Subcutaneous preadipocyte (primary cell): ENCODE measurements at places on chromosomes 7 and 10. TPM values are rescaled to one million over a fixed set of nuclear protein-coding genes. Genes with fewer than 3 reads are reported as not detected.

Gene CWF19L1
- 20.9 and 37.1 TPM in 2 replicates for total RNA-seq

Gene LRRC17
- 2.6 and 9.6 TPM in 2 replicates for total RNA-seq

Gene LAMTOR4
- 59.4 and 82.3 TPM in 2 replicates for total RNA-seq

Gene MUC3A
- total RNA-seq: not detected in 2 replicates

Gene CELF2
- total RNA-seq: 23.1 and 38.2 TPM in 2 replicates

Gene LIPJ
- total RNA-seq: 0.73 TPM in 1 of 2 replicates, not detected in the other

Gene PPP1R9A
- total RNA-seq: under 0.01 and 0.39 TPM in 2 replicates

Gene CLEC5A
- total RNA-seq: not detected in 2 replicates

Gene VGF
- 0.39 TPM in 1 of 2 replicates, not detected in the other for total RNA-seq

Gene TMEM176A
- 5.5 TPM in 1 of 2 replicates, not detected in the other for total RNA-seq

Gene GOLGA7B
- under 0.01 TPM in 2 replicates for total RNA-seq

Gene GRM3
- total RNA-seq: not detected in 2 replicates

Gene PCDH15
- not detected in 2 replicates for total RNA-seq

Gene TBXAS1
- 3.3 and 4.0 TPM in 2 replicates for total RNA-seq

Gene ENO4
- total RNA-seq: under 0.01 TPM in 1 of 2 replicates, not detected in the other

Gene THSD7A
- total RNA-seq: under 0.01 TPM in 2 replicates

Gene PNLIPRP1
- total RNA-seq: not detected in 2 replicates

Gene IQUB
- 0.20 and 0.37 TPM in 2 replicates for total RNA-seq

Gene UBTD1
- total RNA-seq: 15.8 and 22.8 TPM in 2 replicates

Gene AOAH
- not detected in 2 replicates for total RNA-seq

Gene AKR1E2
- total RNA-seq: 5.7 and 14.7 TPM in 2 replicates

Gene CCDC126
- total RNA-seq: 5.1 and 7.0 TPM in 2 replicates

Gene IL6
- 1.1 and 1.2 TPM in 2 replicates for total RNA-seq

Gene COL26A1
- not detected in 2 replicates for total RNA-seq

Gene HECW1
- total RNA-seq: 3.7 and 3.9 TPM in 2 replicates
